ENCODE measurements at places on chromosomes 2 and 18.

GRCh38 chr2:203534621-203535077 is 452 bp downstream of the RAPH1 start:
- no peak for DNase-seq

DNA sequence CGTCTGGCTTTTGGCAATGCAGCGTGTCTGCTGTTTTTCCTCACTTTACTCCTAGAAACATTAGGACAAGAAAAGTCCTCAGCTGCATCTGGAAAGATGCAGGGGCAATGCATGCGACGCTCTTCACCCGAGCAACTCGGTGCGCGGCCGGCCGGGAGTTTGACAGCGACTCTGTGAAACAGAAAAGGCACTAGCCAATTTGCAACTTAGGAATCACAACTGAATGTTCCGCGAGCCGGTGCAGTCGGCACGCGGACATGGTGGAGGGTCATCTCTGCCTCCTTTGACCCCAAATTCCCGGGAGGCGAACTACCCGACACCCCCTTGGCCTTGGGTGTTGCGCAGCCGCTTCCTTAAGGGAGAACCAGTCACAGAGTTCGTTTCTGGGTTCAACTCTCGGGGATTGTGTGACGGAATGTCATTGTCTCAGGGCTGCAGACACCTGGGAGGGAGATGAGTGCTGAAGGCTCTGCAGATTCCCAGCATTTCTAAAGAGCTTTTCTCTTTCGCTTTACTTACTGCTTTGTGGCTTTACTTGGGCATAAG is 9.8 kb downstream of the NR4A2 start:
- no peak for DNase-seq

- DNase-seq, result no peak
Measured at GRCh38 chr2:231554327-231554726, 24.1 kb upstream of the NMUR1 start.

- DNase-seq, result peak; percentile 81
Measured at GRCh38 chr18:79523736-79524180, 128.0 kb downstream of the NFATC1 start.

DNA sequence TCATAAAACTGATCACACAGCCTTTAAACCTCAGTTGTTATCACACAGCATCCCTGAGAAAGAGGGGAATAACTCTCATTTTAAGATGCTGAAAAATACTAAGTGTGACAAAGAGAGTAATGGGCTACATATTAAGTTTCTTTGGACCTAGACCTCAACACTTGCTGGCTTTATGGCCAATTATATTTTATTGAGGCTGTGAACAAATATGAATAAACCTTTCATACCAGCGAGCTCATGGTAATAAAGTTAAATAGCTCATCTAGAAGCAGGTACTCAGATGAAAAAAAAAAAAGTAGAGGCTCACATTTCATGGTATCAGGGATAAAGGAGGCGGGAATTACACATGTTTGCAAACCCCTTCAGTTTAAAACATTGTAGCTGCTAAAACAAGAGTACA is 75.7 kb downstream of the DOCK10 start:
- no peak for DNase-seq

DNA sequence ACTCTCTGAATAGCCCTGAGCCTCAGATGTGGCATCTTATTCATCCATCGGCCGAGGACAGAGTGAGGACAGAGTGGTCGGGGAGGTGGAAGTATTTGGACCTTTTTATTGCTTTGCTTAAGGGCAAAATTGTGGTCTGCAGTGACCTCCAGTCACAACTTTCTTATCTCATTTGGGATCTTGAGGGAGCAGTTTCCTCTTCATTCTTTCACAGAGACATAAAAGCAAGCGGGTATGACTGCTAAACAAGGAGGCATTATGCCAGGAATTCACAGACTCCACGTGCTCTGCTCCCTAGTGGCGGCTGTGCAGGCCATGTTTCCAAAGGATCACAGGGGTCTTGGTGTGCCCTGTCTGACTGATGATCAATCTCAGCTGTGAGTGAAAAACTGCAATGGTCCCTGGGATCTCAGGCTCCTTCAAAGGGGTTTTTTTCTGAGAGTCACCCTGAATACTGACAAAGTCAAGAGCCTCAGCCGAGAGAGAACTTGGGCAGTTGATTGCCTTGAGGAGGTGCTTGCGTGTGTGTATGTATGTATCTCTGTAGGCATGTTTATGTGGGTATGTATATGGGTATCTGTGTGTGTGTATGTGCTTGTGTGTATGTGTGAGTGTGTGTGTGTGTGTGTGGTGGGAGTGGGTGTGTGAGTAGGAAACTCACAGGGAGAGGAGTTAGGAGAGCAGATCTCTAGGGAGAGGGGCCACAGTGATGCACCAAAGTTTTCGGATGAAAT is 47.7 kb downstream of the RAPGEF4 start:
- no peak for DNase-seq

DNA sequence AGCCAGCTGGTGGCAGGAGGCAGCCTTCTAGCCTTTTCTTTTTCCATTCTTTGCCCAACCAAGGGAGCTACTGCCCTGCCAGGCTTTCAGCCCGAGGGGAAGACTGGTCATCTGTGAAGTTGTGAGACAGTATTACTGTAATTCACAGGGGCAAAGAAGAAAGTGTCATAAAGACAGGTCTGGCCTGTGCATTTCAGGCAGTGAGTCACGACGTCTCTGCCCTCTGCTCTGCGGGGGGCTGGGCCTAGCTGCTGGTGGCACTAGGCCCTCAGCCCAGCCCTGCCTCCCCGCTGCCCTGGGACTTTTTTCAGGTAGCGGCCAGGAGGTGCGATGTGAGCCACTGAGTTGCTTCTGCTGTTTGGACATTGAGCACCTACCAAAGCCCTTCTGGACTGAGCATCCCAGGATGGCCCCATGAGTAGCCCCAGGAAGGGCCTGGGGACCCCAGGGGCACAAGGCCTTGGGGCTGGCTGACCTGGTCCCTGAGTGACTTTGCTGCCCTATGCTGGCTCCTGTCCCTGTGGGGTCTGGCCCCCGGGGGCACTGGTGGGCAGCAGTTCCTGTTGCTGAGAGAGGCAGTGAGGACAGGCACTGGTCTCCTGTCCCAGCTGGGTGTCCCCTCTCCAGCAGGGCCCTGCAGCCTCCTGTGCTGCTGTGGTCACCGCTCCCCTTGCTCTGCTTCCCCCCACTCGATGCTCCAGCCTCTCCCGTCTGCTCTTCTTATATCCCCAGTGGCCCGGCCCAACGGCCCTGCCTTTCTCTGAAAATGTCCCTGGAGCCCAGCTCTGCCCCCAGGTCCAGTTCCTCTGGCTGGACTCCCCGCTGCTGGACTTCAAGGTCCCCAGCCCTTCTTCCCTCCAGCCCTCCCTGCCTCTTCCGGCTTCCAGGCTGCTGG is 7.0 kb downstream of the INHBB start:
- no peak for DNase-seq

GRCh38 chr18:29028560-29028959 is 851.6 kb upstream of the CDH2 start:
- no peak for DNase-seq

GRCh38 chr2:180208841-180209240 is 201.7 kb upstream of the CWC22 start:
- no peak for DNase-seq

DNA sequence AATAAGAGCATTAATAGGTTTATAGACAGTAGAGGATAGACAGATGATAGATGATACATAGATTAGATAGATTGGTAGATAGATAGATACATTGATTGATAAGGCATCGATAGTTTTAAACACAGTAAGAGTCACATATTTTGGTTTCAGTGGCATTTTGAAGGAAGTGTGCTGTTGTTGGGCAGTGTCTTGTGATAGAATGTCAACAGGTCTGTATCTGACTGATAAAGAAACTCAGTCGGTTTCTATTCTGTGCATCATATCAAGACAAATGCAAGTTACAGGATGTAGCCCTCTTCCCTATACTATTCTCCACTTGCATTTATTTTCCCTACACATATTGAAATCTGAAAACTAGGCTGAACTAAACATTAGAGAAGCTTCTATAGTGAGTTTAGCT is 1229.0 kb upstream of the ZEB2 start:
- no peak for DNase-seq

DNA sequence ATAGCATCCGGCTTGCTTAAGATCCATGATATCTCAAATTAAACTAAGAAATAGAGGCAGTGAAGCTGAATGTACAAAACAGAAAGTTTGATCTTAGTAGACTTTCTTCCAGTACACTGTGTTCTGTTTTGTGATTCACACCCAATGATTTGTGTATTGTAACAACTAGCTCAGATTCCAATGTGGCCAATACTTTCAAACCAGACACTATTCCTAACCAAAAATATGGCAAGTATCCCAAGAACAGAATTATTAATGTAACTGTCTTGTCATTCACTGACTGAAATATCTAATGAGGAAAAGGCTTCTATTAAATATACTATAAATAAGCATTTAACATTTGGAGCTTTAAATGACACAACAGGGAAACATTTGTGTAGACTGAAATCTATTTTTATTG is 299.1 kb downstream of the NRXN1 start:
- no peak for DNase-seq

DNA sequence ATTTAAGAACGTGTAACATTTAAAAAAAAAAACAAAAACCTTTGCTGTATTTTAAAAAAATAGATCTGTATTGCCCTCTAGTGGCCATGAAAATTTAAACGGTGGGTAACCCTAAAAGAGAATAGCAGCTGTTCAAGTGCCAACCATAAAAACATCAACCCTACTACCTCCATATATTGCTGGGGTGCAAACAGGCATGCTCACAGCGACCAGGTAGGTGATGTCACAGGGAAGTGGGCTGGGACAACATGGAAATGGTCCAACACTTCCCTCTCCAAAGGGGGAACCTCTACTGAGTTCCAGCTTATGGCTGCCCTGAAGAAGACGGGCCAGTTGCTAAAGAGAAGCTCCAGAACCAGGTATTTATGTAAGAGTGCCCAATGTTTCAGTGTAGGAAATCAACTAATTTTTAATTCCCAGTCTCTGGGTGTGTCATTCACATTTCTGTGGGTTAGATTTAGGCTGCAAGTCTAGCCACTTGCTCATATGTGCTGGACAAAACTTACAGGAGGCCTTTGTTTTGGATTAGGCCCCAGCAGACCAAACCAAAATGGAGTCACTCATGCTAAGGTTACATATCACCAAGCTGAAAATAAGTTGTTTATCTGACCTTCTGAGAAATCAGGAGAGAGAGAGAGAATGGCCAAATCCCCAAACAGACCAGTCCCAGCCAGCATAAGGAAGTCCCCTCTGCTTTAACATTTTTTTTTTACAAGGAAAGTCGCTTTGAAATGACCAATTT is 54.5 kb downstream of the SKA1 start:
- no peak for DNase-seq

DNA sequence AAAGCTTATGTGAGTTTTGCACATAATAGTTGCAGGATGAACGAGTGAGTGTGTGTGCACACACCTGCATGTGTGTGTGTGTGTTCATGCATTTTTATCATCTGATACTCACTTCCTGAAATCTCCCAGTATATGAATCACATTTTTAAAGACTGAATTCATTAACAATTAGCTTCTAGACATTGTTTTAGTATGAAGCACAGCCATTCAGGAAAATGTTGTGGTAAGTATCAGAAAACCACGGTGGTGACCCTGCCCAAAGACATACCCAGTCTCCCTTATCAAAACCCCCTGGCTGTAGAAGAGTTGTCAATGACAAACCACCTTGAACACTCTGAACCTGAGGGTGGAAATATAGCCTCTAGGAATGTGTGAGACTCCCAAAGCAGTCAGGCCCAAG is 220.8 kb downstream of the ALK start:
- no peak for DNase-seq

- no peak for DNase-seq
Measured at GRCh38 chr2:42052702-42053481, 5.1 kb downstream of the PKDCC start.

- no peak for DNase-seq
Measured at GRCh38 chr2:195238379-195238778, 418.6 kb upstream of the SLC39A10 start.

DNA sequence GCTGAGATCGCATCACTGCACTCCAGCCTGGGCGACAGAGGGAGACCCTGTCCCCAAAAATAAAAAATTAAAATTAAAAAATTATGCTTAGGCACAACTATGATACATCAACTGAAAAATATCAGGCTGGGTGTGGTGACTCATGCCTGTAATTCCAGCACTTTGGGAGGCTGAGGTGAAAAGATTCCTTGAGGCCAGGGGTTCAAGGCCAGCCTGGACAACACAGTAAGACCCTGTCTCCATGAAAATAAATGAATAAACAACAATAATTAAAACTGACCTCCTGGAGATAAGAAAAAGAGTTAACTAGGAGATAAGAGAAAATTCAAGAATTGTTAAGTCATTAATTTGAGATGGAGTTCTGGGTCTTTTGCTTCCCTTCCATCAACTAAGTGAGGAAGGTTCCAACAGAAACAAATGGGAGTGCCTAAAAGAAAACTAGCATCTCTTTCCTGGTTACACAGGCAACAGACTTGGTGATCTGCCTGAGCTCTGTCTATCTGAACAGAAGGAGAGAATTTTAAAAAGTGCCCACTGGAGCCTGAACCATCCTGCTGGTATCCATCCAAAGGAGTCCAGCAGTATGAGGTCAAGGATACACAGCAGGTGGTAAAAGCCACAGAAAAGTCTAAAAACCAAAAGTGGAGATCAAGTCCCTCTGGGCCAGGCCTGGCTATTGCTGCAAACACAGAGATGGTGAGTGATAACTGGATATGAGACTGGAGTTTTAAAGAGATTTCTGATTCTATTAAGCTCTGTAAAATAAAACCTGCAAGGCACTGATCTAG is 8.8 kb downstream of the PPM1G start:
- no peak for DNase-seq

DNA sequence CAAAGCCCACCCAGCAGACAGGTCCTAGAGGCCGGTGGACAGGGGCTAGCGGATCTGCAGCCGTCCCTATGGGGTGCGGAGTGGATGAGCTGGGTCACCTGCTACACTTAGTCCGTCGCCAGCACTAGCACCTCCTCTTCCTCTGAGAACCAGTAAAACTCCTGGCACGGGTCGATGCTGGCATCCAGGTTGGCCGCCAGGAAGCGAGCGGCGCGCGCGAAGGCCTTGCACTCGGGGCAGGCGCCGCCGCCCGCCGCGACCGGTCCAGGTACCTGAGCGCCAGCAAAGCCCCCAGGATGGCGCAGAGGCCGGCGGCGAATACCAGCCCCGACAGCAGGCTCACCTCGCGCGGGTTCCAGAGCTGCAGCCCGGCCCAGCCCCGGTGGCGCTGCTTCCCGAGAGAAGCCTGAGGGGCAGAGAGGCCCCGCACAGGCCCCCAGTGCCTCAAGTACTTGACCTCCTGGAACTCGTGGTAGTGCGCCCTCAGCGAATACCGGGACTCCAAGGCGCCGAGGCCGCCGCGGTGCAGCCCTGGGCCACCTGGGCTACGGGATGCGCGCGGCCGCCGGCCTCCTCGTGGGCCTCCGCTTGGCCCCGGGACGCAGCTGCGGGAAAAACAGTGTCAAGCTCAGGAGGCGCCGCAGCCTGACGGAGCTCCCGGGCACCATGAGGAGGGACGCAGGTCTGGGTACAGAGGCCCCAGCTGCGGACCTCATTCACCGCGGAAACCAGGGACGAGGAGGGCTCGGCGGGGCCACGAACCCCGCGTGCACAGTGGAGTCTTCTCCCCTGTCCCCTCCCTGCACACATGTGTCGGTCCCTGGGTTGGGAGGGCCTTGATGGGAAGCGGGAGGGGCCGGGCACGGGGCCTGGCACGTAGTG is 27.5 kb upstream of the ALPP start:
- DNase-seq, result no peak

- DNase-seq, result no peak
Measured at GRCh38 chr2:70243806-70244584, 4.4 kb downstream of the TIA1 start.

- DNase-seq, result no peak
Measured at GRCh38 chr2:206343816-206344215, 69.4 kb downstream of the ZDBF2 start.

GRCh38 chr2:189252991-189253675 is 73.6 kb upstream of the COL5A2 start:
- DNase-seq, result no peak

- DNase-seq, result no peak
Measured at GRCh38 chr2:144464730-144465129, 55.2 kb downstream of the ZEB2 start.
